ENCODE measurements at places on chromosomes 5 and 9.

DNA sequence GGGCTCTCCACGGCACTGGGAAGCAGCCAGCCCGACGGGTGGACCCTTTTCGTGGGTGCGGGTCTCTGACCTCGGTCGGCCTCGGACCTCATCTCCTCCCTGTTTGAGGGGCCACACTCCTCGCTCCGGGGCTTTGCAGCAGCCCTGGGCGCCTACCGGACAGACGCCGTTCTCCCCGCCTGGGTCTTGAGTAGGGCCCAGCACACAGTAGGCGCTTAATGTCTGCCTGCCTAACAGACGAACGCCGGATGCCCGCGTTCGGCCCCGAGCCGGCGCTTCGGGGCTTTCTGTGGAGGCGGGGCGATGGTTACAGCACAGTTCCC, 842 bp upstream of the GTF3C5 start:
- peaks cover 9% of the 10 kb centered on the region for H3K4me1 ChIP-seq
- no peaks in the 10 kb centered on the region for H3K36me3 ChIP-seq
- peak overlapping the region; percentile 78 for H3K27ac ChIP-seq
- H3K27me3 ChIP-seq = no peaks in the 10 kb centered on the region

DNA sequence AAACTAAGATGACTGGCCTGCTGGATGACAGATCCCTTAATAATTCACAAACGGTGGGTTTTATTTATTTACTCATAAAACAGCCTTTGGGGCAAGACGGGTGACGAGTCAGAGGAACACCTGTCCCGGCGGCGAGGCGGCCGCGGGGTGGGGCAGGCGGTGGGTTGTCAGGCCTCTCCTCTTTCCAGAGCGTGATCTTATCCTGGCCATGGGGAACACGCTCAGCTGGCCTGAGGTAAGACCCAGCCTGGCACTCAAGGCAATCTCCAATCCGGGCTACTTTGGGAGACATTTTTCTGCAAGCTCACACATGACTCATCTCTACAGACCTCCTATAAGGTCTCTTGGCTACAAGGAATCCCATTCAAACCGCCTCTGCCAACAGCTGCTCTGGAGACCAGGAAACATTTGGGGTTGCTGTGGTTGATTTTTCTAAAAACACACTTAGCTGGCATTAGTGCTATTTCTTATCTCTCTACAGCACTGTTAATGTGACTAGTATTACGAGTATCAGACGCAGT, 6.3 kb downstream of the RAPGEF1 start:
- DNase-seq = peak; percentile 64
- no peaks in the 10 kb centered on the region for H3K36me3 ChIP-seq
- H3K27me3 ChIP-seq = no peaks in the 10 kb centered on the region
- no peak overlapping the region for H3K4me3 ChIP-seq
- peak overlapping the region; percentile 71 for H3K27ac ChIP-seq

DNA sequence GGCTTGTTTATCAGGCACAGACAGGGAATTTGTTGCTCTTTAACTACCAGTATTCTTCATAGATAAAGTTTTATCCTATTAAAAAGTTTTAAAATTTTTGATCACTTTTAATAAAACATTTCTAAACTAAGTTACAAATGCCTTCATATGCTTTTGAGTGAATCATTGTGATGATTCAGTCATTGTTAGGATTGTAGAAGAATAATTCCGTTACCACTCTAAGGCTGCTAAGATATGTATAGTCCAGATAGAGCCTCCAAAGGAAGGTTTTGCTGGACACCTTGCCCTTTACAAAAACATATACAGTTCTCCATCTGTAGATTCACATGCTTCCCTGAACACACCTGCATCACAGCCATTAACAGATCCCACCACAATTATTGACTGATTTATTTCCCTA, 233.7 kb downstream of the SPOCK1 start:
- no peaks in the 10 kb centered on the region for H3K4me1 ChIP-seq
- H3K27ac ChIP-seq = no peak overlapping the region
- no peak overlapping the region for H3K4me3 ChIP-seq
- no peak for DNase-seq
- no peaks in the 10 kb centered on the region for H3K27me3 ChIP-seq

GRCh38 chr9:82580921-82581320, 482.0 kb downstream of the RASEF start:
- no peaks in the 10 kb centered on the region for H3K4me1 ChIP-seq
- DNase-seq = no peak
- no peaks in the 10 kb centered on the region for H3K27me3 ChIP-seq
- H3K4me3 ChIP-seq = no peak overlapping the region
- no peak overlapping the region for H3K27ac ChIP-seq
- H3K36me3 ChIP-seq = no peaks in the 10 kb centered on the region

DNA sequence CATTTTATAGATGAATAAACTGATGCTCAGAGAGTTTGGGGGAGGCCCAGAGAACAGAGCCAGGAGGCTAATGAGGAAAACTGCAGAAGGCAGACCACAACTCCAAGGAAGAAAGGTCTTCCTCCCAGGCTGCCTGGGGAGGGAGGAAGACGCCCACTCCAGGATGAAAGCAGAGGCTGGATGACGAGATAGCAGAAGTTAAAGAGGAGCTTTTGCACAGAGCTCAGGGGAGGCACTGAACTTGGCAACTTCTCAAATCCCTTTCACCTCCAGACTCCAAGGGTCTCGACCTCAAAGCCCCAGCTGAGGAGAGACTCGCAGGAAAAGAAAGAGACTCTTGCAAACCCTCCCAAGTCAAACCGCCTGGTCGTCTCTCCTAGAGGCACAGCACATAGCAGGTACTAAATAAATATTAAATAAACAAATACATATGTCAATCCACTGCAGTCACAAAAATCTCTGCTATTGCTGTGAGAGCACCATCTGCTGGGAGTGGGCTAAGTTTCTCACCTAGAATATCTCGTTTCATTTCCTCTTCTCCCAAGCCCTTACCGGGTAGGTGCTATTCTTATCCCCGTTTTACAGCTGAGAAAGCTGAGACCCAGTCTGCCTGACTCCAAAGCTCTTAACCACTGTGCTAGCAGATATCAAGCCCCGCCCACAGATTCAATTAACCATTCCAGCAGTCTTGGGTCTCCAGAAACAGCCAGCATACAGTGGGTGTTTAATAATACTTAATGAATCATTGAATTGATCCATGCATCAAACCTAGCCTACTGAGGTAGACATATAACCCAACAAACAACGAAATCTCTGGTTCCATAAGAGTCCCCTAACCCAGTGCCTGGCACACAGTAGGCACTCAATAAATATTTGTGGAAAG, 97.8 kb upstream of the HAND1 start:
- H3K4me3 ChIP-seq = no peak overlapping the region
- no peaks in the 10 kb centered on the region for H3K4me1 ChIP-seq
- no peak for DNase-seq
- H3K36me3 ChIP-seq = no peaks in the 10 kb centered on the region
- no peak overlapping the region for H3K27ac ChIP-seq

- no peaks in the 10 kb centered on the region for H3K4me1 ChIP-seq
- no peak for DNase-seq
- H3K36me3 ChIP-seq = no peaks in the 10 kb centered on the region
- no peak overlapping the region for H3K27ac ChIP-seq
These were observed 218.3 kb downstream of the ADAMTSL1 start for GRCh38 chr9:18692268-18692667.

Measured in colonic mucosa (tissue), 4 donors.